ENCODE measurements at places on chromosomes 2 and 18.

GRCh38 chr2:40690036-40690435 is 238.1 kb upstream of the SLC8A1 start:
- DNase-seq, result no peak

DNA sequence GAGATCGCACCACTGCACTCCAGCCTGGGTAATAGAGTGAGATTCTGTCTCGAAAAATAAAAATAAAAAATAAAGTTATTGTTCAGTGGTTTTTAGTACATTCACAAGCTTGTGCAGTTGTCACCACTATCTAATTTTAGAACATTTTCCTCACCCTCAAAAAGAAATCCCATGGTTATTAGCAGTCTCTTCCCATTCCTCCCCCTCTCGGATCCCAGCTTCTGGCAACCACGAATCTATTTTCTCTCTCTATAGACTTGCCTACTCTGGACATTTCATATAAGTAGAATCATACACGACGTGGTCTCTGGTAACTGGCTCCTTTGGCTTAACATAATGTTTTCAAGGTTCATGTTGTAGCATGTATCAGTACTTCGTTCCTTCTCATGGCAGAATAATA is 38.6 kb downstream of the CABLES1 start:
- DNase-seq, result no peak

GRCh38 chr2:176467595-176467994 is 198.4 kb downstream of the MTX2 start:
- DNase-seq, result no peak

- peak; percentile 66 for DNase-seq
These were observed 161.3 kb downstream of the HAUS1 start for GRCh38 chr18:46265196-46266156.

- DNase-seq, result no peak
These were observed 31.5 kb downstream of the REEP1 start for GRCh38 chr2:86305915-86306254.

DNA sequence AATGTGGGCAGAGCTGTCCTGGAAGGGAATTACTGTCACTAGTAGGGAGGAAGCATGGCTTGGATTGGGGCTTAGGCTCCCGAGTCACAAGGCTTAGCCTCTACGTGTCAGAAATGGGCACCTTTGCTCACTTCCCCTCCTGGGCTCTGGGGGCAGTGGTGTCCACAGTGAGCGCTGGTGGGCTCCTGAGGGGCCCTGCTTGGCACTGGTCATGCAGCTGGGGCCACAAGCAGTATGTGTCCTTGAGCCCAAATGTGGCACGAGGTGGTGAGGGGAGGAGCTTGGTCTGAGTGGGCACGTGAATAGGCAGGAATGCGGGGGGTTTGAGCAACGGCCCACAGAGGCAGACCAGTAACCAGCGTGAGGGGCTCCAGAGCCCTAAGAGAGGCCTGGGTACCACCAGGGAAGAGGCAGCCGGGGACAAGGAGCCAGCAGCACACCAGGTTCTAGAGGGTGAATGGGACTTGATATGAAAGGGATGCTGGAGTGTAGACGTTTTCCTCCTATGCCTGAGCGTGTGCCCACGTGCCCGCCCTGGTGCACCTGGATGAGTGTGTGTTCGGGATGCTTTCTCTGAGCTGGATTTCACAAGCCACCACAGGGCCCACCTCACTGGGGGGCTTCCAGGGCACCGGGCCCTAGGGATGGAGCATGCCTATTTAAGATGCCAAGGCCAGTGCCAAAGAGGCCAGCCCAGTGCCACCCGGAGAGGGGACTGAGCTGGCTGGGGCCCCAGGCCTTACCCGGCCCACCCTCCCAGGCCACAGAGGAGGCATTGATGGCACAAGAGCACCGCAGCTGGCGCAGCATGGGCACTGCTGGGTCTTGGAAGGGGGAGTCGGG is 22.8 kb upstream of the PTMA start:
- peak; percentile 92 for DNase-seq

DNA sequence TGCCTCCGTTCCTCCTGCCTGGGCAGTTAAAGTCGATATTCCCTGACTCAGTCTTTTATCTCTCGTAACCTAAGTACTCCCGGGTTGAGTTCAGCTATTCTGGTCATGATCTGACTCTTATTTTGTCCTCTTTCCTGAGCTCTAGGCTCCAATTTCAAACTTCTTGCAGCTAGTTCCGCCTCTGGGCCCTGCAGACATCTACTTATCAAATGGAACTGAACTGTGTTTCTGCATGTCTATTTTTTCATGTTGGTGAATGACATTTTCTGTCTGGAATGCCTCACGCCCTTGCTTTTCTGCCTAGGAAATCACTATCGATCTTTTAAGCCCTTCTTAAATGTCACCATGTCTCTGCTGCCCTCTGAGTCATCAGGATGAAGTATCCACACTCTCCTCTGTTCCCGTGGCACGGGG is 101.5 kb downstream of the VAPA start:
- peak; percentile 45 for DNase-seq

- no peak for DNase-seq
These were observed 209.9 kb downstream of the TNS1 start for GRCh38 chr2:217792626-217793527.

GRCh38 chr18:66640431-66640830 is 36.5 kb upstream of the CDH19 start:
- DNase-seq, result peak; percentile 22

- peak; percentile 70 for DNase-seq
These were observed 600 bp downstream of the KATNAL2 start for GRCh38 chr18:46917803-46918600.

- no peak for DNase-seq
These were observed 18.5 kb upstream of the TMEM178A start for GRCh38 chr2:39647104-39647765.

DNA sequence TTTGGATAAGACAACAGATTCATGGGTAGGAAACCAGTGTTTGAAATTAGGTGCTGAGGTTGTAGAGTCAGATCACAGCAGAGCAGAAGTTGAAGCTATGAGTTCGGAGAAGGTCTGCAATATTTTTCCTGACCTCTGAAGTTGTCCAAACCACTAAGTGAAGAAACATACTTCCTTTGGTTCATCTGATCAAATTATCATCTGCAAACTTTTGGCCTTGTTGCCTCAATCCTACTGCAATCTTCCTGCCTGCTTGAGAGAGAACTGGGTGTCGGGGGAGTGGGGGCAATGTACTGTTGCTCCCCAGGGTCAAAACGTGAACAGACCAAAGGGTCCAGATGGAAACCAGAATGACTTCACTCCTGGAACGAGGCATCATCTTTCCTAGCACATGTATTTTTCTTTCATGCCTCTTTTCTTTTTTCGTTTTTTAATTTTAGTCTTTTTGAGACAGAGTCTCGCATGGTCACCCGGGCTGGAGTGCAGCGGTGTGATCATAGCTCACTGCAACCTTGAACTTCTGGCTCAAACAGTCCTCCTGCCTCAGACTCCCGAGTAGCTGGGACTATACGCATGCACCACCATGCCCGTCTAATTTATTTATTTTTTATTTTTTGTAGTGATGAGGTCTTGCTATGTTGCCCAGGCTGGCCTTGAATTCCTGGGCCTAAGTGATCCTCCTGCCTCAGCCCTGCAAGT is 42.7 kb downstream of the RAB31 start:
- DNase-seq, result no peak

- DNase-seq, result peak; percentile 57
These were observed 2.1 kb downstream of the PCBP1 start for GRCh38 chr2:70089220-70089982.

DNA sequence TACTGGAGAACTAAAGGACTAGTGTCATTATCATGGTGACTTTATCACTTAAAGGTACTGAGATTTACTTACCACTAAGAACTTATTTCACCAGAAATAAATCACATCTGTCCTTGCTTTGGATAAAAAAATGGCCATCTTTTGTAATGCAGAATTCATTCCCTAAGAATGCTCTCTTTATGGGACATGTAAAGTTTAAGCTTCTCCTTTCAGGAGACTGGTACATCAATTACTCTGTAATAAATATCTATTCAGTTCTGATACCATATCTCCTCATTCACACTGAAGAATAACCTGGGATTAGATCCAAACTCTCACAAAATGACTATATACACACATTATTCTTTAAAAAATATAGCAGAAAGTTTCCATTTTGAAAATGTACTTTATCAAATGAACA is 24.4 kb downstream of the TMEM163 start:
- DNase-seq, result no peak

- no peak for DNase-seq
These were observed 23.9 kb downstream of the RRM2 start for GRCh38 chr2:10146366-10147005.

- DNase-seq, result no peak
These were observed 56.8 kb upstream of the TTN start for GRCh38 chr2:178863856-178864620.

GRCh38 chr2:3411103-3411502 is 31.6 kb downstream of the TRAPPC12 start:
- DNase-seq, result no peak

DNA sequence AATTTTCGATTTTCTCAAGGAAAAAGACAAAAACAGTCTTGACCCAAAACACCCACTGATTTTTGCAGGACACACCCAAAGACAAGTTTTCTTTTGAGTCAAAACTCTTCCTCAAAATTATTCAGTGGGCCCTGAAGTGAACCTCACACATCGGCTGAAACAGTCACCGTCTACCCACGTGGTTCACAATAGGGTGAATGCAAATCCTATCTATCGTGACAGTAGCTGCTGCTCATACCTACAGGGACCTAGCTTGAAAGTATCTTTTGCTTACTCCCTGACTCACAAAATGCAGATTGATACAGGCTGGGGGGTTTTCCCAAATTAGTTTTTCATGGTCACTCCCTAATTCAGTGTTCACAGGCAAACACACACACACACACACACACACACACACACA is 10.7 kb upstream of the CD226 start:
- no peak for DNase-seq

- DNase-seq, result no peak
These were observed 178.7 kb downstream of the ANTXR1 start for GRCh38 chr2:69191634-69192033.

Measured in OCI-M1 (cell line).